ENCODE measurements at places on chromosomes 1 and 21. TPM values are rescaled to one million over a fixed set of nuclear protein-coding genes. Genes with fewer than 3 reads are reported as not detected.

CYP4A11 gene
- polyA plus RNA-seq: 0.87 TPM

IQCC gene
- 4.1 TPM for polyA plus RNA-seq

DNA sequence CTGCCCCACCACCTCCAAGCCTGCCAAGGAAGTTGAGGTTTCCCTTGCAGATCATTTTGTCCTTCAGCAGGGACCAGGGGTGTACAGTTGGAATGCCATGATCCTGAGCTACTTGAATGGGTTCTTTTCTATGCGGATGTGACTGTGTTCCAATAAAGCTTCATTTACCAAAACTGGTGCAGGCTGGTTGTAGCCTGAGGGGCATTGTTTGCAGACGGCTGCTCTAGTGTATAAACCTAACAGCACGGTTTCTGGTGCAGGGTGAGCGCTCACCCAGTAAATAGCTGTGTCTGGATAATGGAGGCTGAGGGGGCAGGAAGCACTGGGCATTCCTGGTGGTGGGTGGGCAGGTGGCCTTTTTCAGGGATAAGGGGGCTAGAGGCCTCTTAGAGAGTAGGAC, 72.7 kb upstream of the ACTL8 start:
- DNase-seq: no peak

- no peak for DNase-seq
These were observed 41.6 kb downstream of the ATP6V1G3 start for GRCh38 chr1:198498881-198499280.

DNA sequence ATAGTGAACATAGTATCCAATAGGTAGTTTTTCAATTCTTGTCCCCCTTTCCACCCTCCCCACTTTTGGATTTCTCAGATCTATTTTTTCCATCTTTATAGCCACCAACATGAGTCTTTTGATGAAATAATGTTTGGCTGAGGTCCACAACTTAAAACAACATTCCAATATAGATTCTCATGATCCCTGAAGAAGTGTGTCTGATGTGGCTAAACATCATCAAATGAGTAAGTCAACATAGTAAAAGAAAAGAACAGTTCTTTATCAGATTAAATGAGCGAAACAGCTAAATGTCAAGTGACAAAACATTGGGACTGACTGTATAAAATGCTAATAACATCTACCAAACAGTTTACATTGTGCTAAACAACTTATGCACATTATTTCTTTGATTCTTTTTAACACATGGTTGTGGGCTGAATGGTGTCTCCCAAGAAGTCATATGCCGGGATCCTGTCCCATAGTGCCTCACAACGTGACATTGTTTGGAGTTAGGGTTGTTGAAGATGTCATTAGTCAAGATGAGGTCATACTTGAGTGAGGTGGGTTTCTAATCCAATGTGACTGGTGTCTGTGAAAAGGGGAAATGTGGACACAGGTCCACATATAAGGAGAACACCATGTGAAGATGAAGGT, 453.6 kb downstream of the LTN1 start:
- DNase-seq: no peak

Measured in pancreas (tissue), 10 donors.